ENCODE measurements at places on chromosomes 3 and 15.

DNA sequence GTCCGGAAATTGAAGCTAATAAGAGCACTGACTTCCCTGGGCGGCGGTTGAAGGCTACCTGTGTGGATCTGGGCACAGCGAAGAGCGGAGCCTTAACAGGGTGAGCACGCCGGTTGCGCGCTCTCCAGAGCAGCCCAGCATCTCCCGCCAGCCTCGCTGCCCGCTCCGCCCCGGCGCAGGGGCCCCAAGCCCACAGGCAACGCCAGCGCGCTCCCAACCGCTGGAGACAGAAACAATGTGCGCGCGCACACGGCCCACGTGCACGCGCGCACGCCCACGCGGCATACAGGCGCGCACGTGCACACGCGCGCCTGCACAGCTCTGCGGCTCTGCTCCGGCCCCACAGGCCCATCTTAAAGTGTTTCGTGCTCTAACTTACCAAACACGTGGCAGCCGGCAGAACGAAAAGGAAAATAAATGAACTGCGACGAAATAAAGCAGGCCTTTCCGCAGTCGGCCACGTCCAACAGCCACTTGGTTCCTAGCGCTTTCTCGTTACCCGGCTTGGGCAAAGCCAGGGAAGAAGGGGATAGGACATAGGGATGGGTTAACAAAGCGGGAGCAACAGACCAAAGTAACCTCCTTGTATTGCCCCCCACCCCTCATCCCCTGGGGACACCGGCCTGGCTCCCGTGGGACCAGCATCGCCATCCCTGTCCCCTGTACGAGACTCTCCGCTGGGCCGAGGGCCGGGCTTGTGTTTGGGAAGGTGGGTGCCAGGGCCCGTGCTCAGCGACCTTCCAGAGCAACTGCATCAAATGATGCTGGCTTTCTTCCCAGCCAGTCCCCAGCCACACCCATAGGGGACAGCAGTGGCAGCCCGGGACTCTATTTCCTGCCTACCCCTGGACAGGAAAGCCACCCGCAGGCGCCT is 203.7 kb downstream of the ABHD5 start:
- DNase-seq: no peak

GRCh38 chr3:129312021-129312639 is 33.5 kb downstream of the HMCES start:
- no peak for DNase-seq

GRCh38 chr3:188433521-188434150 is 279.7 kb downstream of the LPP start:
- no peak for DNase-seq

- DNase-seq: no peak
Measured at GRCh38 chr3:190497811-190498210, 16.1 kb upstream of the IL1RAP start.

- no peak for DNase-seq
Measured at GRCh38 chr3:58026598-58026997, 18.4 kb downstream of the FLNB start.

GRCh38 chr15:92385096-92385495 is 8.6 kb upstream of the ST8SIA2 start:
- no peak for DNase-seq

DNA sequence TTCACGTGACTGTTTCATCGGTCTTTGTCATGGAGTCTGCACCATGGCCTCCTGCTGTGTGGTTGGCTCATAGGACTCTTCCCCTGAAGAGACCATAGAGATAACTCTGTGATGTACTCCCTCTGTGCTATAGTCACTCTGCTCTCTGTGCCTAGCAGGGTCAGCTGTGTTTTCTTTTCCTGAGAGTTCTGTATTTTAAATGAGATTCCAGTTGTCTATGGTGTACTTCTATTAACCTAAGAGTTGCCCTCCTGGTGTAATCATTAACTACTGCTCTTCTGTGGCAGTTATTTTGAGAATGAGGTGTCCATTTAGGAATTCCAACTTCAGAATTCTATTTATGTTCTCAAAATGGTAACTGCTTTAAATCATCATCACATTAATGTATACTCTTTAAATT is 114.5 kb upstream of the ARPP21 start:
- DNase-seq: no peak

DNA sequence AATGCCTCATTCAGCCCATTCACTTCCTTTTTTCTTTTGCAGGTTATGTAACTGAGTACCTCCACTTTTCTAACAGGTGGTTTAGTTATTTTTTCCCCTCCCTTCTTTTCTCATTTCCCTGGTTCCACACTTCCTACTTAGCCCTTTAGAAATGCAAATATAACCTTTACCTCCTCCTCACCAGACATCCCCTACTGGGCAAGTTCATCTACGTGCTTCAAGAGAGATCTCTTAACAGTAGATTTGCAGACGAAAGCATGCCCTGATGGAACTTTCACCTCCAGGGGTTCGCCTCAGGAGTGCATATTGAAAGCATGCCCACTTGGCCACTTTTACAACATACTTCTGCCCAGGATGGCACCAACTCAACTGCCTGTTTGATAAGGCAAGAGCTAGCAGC is 314.1 kb upstream of the LRRC3B start:
- no peak for DNase-seq

- DNase-seq: no peak
Measured at GRCh38 chr3:197026481-197026866, 3.1 kb downstream of the MELTF start.

GRCh38 chr15:62896969-62897486 is 145.5 kb upstream of the TPM1 start:
- no peak for DNase-seq

DNA sequence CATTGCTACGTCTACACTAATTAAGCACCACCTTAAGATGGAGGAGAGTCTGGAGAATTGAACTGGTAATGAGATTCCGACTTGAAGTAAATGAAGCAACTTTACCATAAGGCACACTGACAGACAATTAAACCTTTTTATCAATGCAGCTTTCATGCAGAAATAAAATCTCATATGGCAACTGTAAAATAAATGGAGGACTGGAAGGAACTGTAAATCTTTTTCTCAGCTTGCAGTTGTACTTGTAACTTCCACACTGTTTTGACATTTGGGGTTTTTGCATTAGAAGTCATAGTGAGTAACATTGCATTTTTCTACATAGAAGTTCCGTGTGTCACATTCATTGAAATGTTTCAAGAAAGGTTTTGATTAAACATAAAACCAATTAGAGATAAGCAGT is 705.3 kb downstream of the NLGN1 start:
- no peak for DNase-seq

- no peak for DNase-seq
Measured at GRCh38 chr3:42666577-42666998, 13.1 kb downstream of the ZBTB47 start.

GRCh38 chr3:98705212-98705611 is 57.9 kb upstream of the ST3GAL6 start:
- DNase-seq: no peak

GRCh38 chr3:128369121-128369703 is 97.5 kb downstream of the DNAJB8 start:
- DNase-seq: no peak

- DNase-seq: no peak
Measured at GRCh38 chr3:52022323-52023100, 26.8 kb upstream of the RPL29 start.

- DNase-seq: no peak
Measured at GRCh38 chr3:52029053-52029452, 27.3 kb downstream of the DUSP7 start.

DNA sequence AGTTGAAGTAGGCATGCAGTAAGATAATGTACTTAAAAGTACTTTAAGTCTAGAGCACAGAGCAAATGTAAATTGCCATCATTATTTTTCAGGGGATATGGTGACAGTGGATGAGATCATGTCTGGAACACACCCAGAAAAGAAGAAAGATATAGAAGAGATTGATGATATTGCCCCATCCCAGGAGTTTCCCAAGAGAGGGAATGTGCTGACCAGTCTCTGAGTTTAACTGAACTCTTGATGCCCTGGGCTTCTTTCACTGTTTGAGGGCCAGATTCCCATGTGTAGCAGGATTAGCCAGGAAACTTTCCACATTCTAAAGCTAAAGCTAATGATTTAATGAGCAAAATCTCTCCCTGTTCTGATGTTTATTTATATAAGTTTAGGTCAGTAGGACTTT is 366.8 kb upstream of the UMPS start:
- no peak for DNase-seq

DNA sequence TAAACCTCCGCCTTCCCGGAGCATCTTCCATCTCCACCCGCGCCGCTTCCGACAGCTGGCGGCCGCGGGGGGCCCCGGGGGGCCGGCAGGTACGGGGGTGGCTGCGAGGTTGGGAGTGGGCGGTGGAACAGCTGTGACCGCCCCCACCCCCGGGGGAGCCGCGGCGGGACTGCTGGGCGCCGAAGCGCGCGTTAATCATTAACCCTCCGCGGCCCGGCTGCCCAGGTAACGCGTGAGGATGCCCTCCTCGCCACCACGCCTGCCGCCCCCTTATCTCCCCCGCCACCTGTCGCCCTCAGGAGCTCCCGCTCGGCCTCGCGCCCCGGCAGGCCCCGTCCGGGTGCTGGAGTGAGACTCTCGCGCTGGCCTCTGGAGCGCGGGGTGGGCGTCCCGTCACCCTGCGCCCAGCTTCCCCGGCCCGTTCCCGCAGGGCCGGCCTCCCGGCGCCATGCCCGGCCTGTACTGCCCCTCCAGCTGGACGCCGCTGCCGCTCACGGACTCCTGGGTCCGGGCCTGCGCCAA is 757 bp downstream of the VWA5B2 start:
- DNase-seq: no peak

DNA sequence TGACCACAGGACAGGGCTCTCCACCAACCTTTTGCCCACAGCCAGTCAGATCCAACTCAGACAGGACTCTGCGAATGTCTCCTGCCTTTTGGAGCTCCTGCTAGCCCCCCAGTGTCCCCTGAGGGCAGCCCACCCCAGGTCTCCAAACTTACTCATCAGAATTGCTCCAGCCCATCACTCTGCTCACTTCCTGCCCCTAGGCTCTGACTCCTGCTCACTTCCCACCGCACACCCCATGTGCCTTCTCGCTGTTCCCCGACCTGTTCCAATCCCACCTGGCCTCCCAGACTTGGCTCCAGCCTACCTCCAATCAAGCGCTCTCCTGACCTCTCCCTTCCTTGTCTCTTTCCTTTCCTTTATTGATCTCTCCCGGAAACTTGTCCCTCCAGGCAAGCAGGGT is 5.9 kb upstream of the STRA6 start:
- no peak for DNase-seq

DNA sequence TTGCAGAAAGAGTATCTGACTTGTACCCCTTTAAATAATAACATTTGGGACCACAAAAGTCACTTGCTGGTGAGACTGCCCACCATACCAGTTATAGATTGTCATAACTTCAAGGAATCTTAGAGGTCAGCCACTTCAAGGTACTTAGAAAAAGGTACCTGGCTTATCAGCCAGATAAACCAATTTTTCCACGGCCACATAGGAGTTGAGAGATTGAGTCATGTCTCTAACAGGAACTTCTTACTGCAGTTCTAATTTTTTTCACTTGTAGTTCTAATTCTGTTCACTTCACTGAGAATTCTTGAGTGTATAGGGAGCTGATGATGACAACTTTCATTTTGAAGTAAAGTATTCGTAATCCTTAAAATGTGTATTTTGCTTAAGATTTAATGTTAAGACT is 317.1 kb upstream of the CBLB start:
- DNase-seq: no peak

GRCh38 chr15:25805031-25805430 is 58.1 kb downstream of the ATP10A start:
- DNase-seq: no peak

DNA sequence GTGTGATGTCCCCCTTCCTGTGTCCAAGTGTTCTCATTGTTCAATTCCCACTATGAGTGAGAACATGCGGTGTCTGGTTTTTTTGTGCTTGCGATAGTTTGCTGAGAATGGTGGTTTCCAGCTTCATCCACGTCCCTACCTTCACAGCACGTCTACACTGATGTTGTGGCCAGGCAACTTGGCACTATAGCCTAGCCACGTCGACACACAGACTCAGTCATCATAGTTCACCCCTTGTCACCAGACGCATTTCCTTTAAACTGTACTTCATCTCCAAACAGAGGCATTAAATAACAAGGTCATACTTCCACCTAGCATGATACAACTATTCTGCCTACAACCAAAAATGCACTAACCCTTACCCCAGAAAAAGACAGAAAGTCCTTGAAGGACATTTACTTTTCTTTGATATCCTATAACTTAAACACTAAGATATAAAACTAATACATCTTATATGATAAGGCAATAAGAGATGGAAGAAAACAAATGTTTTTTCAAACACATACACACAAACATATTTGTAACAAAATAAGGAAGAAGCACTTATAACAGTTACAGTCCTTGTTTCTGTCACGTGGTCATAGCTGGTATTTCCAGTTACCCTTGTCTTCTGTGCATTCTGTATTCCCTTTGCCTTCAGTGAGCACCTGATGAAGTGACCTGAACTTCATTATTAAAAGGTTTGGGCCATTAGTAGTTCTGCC is 121.4 kb downstream of the KLF13 start:
- no peak for DNase-seq

DNA sequence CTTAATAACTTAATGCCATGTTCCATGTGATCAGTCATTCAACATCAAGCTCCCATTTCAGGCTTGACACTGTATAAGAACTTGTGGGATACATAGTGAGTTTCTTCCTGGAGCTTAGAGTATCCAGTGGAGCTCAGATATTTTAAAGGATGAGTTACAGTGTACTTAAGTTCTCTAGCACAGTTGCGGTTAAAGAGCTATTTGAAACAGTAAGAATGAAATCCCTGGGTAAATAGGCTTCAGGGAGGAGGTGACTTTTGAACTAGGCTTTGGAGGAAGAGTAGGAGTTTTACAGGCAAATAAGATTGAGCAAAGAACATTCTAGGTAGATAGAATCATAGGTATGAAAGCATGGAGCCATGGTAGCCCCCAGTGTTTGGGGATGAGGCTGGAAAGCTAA is 3.8 kb downstream of the ZNF592 start:
- DNase-seq: no peak

GRCh38 chr3:176992565-176992964 is 204.7 kb downstream of the TBL1XR1 start:
- no peak for DNase-seq

GRCh38 chr15:85766001-85766831 is 28.5 kb downstream of the KLHL25 start:
- no peak for DNase-seq

DNA sequence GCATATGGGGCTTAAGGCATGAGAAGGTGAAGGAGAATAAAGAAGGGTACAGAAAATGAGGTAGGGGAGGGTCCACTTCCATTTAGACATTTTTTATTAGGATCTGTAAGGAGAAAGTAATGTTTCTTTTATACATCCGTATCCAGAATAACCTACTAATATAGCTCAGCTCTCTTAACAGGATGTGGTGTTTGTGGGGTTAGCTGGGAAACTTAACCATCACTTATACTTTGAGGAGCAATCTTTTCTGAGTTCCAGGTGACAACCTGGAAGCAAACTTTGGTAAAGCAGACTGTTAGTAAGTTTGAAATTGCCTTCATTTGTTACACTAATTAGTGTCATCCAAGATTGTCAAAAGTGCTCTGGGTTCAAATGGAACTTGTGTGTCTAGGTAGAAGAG is 36.6 kb downstream of the BUB1B start:
- DNase-seq: no peak

- DNase-seq: peak; percentile 27
Measured at GRCh38 chr3:103048068-103048722, 613.4 kb downstream of the ZPLD1 start.

GRCh38 chr3:7209098-7209497 is 348.2 kb downstream of the GRM7 start:
- DNase-seq: no peak
